ENCODE measurements at places on chromosomes 12 and 14.

- DNase-seq, result no peak
Observed at GRCh38 chr14:32298346-32298745, 30.8 kb upstream of the AKAP6 start.

GRCh38 chr14:96091941-96092411, 52.8 kb downstream of the C14orf132 start:
- no peak for DNase-seq

GRCh38 chr14:88698651-88699050, 94.1 kb downstream of the EML5 start:
- no peak for DNase-seq

DNA sequence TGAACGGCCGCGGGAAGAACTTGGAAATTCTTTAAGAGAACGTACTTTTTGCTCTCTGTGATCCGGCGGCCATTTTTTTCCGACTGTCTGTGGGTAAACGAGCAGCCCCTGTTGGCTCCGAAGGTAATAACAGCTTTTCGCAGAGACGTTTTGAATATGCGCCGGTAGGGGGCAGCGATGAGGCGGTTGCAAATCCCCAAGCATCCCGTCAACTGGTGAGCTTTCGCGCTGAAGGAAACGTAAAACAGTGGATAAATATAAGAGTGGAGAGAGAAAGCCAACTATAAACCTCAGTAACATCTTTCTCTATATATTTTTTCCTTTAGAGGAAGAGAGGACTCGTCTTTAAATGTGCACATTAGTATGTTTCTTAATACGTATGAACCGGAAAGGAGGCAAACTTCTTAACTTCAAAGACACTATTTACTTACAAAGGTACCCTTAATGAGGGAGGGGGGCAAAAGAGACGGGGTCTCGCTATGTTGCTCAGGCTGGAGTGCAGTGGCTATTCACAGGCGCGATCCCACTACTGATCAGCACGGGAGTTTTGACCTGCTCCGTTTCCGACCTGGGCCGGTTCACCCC, 9.6 kb upstream of the NEMF start:
- DNase-seq, result peak; percentile 62

DNA sequence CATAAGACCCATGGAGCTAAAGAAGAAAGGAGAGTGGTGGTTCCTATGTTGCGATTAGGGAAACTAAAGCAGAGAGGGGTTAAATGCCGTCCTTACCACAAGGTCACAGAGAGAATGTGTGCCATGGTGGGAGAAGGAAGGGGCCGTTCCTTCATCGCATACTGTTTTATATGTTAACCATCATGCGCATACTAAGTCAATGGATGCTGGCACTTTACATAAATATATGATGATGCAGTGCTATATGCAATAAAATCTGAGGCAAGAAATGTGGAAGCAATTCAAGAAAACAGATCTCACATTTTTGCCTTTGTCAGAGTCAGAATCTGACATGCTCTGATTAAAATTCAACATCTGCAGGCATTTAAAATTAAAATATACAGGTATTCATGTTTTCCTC, 168.1 kb downstream of the BMP4 start:
- no peak for DNase-seq

DNA sequence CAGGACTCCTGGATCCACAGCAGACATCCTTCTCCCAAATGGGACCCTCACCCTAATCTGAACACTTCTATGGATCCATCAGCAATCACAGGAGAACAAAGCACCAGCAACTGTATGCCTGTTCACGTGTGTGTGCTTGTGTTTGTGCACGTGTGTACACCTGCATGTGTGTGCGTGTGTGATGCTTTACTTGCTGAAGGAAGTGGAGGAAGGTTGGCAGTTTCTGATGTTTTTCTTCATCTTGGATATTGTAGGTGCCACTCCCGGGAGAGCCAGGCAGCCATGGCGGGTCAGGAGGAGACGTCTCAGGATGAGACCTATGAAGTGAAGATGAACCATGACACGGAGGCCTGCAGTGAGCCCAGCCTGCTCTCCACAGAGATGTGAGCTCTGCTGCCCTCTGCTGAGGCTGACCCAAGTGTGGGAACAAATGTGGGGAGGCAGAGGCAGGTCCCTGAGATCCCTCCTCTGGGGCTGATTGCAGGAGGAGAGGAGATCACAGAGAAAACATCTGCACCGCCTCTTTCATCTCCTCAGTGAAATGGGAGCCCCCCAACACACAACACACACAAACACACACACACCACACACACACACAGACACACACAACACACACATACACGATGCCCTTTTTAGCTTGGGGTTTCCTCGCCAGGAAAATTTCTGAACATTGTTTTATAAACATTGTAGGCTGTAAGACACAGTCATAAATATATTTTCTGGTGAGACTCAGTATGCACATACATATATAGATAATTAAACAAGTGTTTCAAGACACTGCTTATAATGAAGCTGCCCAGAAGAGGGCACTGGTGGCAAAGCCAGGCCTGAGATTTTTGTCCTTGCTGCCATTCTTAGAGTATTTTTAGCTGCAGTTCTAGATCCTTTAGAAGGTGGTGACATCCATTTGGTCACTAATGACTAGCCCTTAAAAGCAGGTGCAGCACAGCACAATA, 112.2 kb upstream of the FKBP4 start:
- no peak for DNase-seq
